ENCODE measurements at places on chromosomes 12 and 14. TPM values are rescaled to one million over a fixed set of nuclear protein-coding genes. Genes with fewer than 3 reads are reported as not detected.

GRCh38 chr12:117240081-117240755, 49.9 kb upstream of the FBXO21 start:
- DNase-seq = no peak

The SYNE3 gene
- 1.8 TPM for polyA plus RNA-seq

GRCh38 chr12:43696154-43696553, 62.4 kb downstream of the PUS7L start:
- no peak for DNase-seq

The TAC3 gene
- polyA plus RNA-seq = not detected

DNA sequence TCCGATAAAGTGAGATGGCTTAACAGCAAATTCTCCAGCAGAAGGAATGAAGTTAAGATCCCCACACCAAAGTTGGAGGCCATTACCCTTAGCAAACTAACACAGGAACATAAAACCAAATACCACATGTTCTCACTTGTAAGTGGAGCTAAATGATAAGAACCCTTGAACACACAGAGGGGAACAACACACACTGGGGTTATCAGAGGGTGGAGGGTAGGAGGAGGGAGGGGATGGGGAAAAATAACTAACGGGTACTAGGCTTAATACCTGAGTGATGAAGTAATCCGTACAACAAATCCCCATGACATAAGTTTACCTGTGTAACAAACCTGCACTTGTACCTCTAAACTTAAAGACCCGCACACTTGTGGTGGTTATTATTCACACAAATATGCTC, 240.4 kb upstream of the NAV3 start:
- no peak for DNase-seq

The OTUB2 gene
- 1.4 TPM for polyA plus RNA-seq

The RAD51AP1 gene
- polyA plus RNA-seq = 6.0 TPM

The OAS2 gene
- polyA plus RNA-seq = 0.02 TPM

DNA sequence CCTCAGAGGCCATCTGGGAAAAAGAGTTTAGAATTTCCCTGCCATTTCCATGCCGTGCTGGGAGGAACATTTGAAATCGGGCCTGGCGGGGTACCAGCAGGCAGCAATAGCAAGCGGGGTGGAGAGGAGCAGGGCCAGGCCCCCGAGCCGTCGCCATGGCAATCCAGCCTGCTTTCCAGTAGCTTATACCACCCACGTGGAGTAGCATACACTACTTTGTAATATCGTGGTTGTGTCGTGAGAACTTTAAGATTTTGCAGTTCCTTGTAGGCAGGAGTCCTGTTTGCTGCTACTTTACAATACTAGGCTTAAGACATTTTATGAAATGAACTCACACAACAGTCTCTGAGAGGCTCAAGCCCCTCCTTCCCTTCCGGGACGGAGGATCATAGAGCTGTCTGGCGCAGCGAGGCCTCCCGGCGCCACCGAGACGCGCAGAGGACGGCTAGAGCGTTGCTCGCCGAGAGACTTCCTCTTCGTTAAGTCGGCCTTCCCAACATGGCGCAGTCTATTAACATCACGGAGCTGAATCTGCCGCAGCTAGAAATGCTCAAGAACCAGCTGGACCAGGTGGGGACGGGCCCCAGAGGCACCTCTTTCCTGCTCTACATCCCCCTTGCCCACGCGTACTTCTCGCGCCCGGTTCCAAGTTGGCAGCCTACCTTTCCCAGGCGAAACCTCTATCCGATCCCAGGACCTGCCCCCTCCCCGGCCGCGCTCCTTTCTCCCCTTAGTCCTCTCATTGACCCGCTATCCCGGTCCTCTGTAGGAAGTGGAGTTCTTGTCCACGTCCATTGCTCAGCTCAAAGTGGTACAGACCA, at the start of gene PFDN5:
TSS of gene PFDN5 (plus strand) at position 473 of the 821 bp plus-strand sequence. CDS start at position 499, 26 bp downstream.
- DNase-seq = peak; percentile 88

The TMEM121 gene
- 9.1 TPM for polyA plus RNA-seq

DNA sequence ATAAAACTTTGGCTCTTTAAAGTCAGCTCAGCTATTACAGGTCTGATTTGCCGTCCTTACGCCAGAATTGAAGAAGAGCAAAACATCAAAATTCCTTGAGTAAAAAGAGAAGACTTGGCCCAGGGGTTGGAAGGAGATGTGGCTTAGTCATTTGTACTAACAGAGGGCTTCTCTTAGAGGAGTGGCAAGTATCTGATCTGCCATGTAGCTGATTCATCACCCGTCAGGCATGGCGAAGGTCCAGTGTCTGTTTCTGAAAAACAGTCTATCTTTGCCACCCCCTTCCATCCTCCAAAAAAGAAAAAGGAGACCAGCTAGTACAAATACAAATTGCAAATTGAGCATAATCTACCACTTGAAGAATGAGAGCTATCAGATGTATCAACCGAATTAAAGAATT, 91.9 kb downstream of the RAD52 start:
- DNase-seq = no peak

DNA sequence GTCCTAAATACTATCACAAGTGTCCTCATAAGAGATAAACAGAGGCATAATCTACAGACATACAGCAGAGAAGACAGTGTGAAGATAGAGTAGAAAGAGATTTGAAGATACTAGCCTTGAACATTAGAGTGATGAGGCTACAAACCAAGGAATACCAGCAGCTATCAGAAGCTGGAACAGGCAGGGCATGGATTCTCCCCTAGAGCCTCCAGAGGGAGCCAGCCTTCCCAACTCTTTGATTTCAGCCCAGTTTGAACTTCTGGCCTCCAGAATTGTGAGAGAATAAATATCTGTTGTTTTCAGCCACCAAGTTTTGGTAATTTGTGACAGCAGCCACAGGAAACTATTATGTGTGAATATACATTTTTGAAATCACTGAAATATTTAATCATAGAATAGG, 47.2 kb downstream of the CCDC91 start:
- DNase-seq = no peak
